Brain (organoid and tissue), 16 donors: ENCODE measurements at places on chromosomes 6 and 20. TPM values are rescaled to one million over a fixed set of nuclear protein-coding genes. Genes with fewer than 3 reads are reported as not detected.

DNA sequence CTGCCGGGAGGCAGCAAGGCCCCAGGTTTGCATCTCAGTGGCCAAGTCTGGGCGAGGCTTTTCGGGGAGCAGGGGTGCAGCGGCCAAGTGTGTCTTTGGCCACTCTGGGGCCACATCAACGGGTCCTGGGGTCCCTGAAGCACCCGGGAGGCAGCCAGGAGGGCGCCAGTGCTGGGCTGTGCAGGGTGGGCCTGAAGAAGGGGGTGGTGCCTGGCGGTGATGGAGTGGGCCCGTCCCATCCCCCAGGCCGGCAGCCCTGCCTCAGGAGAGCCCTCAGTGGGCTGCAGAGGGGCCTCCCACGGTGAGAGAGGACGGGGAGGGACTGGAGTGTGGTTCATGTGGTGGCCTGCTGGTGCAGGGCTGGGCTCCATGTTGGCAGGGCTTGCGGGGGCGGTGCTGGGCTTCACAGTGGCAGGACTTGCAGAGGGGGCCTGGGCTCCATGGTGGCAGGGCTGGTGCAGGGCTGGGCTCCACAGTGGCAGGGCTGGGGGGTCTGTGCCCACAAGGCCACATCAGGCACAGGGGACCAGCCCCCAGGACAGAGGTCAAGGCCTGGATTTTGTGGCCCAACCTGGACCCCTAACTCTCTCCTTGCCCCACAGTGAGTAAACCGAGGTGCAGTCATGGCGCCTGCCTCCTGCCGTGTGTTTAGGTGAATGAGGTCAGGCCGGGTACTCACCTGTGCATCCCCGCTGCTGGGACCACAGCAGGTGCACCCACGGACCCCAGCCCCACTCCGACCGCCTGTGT is 10.5 kb upstream of the BHLHE23 start:
- DNase-seq = no peak

- DNase-seq = peak; percentile 96
These were observed 81.0 kb downstream of the GPX5 start for GRCh38 chr6:28606424-28607391.

DNA sequence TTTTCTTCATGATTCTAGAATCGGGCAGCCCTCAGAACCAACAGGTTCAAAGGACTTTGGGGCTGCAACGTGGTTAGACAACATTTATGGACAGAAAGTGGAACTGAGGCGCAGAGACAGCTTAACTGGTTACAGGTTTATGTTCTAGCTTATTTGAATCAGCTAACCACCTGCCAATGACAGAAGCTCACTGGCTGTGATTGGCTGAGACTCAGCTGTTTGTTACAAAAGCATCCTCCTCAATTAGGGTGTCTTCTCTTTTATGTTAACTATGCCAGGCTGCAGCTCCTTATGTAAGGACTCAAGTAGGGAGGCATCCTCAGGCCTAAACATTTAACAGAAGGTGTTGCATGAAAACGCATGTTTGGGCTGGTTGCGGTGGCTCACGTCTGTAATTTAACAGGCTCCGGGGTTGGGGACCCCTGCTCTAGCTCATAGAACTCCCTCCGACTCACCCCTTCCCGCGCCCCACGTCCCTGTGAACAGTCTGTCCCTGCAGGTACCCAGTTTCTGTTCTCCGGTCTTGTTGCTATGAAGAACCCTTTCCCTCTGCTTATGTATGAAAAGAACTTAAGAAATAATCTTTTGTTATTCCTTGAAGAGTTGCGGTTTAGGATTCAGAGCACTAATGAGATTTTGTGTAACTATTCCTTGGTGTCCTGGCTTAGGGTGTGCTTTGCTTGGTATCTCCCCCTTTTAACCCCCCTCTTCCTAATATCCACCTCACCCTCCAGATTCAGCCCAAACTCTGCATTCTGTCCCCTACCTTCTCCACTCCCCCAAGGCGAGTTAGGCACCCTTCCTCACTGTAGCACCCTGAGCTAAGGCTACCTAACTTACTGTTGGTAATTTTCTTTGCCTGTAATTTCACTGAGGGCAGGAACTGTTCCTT is 1.2 kb upstream of the TMEM181 start:
- no peak for DNase-seq

The LTB gene
- not detected for polyA plus RNA-seq

DNA sequence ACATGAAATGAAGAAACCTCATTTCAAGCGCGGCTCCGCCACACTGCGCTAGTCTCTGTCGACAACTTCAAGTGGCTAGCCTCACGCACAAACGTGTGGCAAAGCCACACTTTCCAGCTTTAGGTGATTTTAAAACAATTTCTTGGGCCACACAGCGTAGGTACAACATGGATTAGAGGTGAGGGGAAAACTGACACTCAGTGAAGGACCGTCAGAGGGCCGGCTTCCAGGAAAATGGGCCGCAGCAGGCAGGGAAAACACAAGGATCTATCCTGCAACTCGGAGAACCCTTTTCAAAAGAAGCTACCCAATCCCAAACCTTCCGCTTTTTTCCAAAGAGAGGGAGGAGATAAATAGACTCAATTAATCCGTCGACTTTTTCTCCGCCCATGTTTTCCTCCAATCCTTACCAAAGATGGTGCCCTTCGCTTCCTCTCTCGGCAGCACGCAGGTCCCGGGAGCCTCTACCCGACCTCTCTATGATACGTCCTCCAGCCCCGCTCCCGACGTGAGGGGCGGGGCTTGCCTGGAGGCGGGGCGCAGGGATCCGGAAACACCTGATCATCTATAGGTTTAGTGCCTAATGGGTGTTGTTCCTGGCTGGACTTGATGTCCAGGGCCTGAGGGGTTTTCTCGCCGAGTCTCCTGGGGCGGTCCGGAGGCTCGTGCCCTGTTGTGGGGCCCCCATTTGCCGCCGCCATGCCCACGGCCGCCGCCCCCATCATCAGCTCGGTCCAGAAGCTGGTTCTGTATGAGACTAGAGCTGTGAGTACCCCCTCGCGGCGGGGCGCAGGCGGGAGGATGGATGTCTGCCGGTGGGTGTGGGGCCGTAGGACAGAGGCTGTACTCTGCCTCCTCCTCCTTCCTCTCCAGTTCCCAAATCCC is at the start of the genes AK9 and FIG4:
TSS of gene AK9 (minus strand) at position 466 of the 885 bp plus-strand sequence. CDS start 15,457 bp downstream, outside the sequence.
TSS of gene FIG4 (plus strand) at position 560 of the 885 bp plus-strand sequence. CDS start at position 700, 140 bp downstream.
- DNase-seq = peak; percentile 97

DNA sequence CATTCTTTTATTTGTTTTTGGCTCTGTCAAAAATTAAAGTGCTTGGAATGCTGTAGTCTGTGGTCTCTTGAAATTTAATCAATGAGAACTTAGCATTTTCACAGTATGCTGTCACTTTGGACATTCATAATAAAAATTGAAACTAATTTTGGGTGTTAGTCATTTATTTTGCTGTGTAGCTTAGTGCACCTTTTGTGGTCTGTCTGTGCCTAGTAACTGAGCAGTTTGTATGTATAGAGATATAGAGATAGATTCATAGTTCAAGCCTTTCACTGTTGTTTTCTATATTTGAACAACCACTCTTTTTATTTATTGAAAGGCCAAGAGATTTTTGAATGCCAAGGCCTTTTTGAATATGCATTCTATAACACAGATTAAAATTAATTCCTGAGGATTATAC is 86.4 kb upstream of the TIAM2 start:
- DNase-seq = no peak

GRCh38 chr20:57469418-57470211 is 55.3 kb downstream of the CTCFL start:
- DNase-seq = no peak

GRCh38 chr20:62906647-62907375 is 19.5 kb downstream of the DIDO1 start:
- no peak for DNase-seq
